ENCODE measurements at places on chromosomes 4 and X.

- DNase-seq = no peak
Measured at GRCh38 chr4:10806953-10807645, 122.5 kb upstream of the CLNK start.

- no peak for DNase-seq
Measured at GRCh38 chrX:12878536-12878935, 11.7 kb downstream of the TLR7 start.

- DNase-seq = no peak
Measured at GRCh38 chrX:72142094-72142793, 10.5 kb upstream of the RTL5 start.

DNA sequence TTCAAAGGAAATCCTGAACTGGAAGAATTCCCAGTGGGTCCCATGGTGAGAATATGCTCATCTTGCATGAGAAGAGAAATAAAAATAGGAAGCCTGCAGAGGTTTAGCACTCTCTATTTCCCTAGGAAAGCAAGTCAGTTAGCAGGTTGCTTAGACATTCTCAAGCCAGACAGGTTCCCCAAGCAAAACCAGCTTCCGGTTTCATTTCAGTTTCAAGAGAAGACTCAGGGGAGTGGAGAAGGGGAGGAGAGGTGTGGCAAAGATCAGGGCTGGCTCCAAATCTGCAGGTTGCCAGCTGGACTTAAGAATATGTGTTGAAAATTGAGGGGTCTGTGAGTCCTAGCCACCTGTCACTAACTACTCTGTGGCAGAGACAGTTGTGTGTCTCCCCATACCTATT is 107.5 kb downstream of the CLNK start:
- DNase-seq = no peak

DNA sequence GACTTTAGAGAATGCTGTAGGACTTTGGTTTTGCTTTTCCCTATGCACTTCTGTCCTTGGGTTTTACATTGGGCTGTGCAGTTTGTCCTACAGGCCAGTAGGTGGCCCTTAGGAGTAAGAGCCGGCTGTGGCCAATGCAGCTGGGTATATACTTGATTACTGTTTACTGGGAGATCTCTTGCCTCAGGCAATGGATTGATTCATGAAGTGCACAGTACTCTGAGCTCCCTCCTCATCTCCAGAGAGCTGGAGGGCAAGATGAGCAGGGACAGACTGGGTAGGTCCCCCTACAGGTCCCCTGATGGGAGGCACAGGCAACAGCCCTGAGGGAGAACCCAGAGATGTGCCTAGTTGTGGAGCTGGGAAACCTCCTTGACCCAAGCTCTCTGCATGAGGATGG is 103.8 kb upstream of the QRFPR start:
- DNase-seq = no peak

DNA sequence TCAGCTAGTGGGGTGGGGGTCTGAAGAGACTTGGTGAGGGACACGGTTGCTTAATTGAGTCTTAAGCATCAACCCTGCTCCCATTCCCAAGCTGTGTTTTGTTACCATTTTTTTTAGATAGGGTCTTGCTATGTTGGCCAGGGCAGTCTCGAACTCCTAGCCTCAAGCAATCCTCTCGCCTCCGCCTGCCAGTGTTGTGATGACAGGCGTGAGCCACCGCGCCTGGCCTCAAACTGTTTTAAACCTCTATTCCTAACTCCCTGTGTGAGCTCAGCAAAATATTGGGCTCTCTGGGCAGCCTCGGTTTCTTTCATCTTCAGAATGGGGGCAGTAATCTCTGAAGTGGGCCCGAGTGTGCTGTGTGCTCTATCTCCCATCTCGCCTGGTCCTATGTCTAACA is 26.3 kb upstream of the BCORL1 start:
- DNase-seq = no peak

GRCh38 chrX:19723427-19723826 is 164.0 kb downstream of the SH3KBP1 start:
- DNase-seq = no peak

DNA sequence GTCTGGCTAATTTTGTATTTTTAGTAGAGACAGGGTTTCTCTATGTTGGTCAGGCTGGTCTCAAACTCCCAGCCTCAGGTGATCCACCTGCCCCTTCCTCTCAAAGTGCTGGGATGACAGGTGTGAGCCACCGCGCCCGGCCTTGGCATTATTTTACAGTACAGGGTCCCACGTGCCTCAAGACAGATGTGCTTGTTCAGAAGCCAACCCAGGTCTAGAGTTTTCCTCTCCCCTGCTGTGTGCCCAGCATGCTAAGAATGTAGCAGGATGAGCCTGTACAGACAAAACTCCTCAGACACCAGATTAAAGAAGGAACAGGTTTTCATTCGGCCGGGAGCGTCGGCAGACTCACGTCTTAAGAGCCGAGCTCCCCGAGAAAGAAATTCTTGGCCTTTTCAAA is 42.2 kb downstream of the CRLF2 start:
- no peak for DNase-seq

GRCh38 chr4:18051281-18051680 is 29.7 kb upstream of the LCORL start:
- DNase-seq = no peak

GRCh38 chr4:13203101-13203500 is 281.0 kb downstream of the RAB28 start:
- no peak for DNase-seq

DNA sequence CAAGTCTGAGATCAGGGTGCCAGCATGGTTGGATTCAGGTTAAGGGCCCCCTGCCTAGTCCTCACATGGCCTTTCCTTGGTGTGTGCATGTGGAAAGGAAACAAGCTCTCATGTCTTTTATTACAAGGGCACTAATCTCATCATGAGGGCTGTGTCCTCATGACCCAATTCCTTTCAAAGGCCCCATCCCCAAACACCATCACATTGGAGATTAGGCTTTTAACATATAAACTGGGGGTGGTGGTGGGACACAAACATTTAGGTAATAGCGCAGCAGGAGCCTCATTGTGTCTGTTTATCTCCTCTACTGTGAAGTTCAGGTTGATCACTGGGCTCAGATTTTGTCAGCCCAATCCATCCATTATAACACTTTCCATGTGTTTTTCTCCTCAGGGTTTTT is 41.0 kb downstream of the BEX3 start:
- DNase-seq = no peak

DNA sequence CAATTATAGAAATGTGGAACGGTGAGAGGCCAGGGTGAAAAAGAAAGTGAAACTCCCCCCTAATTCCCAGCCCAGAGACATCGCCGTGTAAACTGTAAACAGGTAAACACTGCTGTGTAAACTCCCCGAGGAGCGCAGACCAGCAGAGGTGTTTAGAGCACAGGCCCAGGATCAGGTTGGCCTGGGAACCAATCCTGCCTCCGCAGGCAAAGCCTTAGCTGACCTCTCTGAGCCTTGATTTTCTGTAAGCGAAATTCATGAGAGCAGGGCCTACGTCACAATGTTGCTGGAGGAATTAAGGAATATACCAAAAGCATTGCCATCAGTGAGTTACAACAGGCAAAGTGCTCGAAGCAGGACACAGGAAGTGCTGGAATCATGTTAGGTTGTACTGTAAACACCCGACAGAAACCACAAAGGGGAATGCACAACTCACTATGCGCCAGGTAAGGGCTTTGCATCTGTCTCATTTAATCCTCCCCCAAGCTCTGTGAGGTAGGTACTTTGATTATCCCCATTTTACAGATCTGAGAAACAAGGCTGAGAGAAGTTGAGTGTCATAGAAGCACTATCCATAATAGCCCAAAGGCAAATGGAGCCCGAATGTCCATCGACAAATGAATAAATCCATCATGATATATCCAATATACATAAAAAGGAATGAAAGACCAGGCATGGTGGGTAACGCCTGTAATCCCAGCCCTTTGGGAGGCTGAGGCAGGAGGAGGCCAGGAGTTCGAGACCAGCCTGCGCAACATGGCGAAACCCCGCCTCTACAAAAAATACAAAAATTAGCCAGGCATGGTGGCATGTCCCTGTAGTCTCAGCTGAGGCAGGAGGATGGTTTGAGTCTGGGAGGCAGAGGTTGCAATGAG is 30.7 kb upstream of the KIAA0232 start:
- no peak for DNase-seq

GRCh38 chr4:6999172-7000086 is 43.7 kb upstream of the TADA2B start:
- DNase-seq = no peak

DNA sequence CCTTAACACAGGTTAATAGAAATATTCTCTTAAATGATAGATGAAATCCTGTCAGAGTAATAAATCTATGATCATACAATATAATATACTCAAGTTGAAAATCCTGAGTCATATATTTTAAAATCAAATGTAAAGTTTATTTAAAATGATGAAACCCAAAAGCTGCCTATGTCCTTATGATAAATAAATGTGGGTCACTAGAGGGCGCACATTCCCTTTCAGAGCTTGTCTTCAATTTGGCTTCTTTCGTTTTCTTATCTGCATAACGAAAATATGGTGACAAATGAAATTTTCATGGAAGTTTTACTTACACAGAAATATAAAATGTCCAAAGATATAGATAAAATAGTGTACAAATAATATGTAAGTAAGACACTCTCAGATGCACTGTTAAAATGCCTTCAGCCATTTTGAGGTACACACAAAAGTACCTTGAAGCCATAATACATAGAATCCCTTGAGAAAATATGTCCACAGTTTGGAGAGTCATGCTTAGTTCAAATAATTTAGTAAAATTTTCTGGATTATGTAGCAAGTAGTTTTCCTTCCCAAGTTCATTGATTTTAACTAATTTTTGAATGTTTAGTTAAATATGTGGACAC is 680.4 kb downstream of the DMD start:
- no peak for DNase-seq

GRCh38 chrX:94400488-94400887 is 726.5 kb downstream of the FAM133A start:
- no peak for DNase-seq

- DNase-seq = no peak
Measured at GRCh38 chr4:108036213-108036612, 46.5 kb downstream of the HADH start.

DNA sequence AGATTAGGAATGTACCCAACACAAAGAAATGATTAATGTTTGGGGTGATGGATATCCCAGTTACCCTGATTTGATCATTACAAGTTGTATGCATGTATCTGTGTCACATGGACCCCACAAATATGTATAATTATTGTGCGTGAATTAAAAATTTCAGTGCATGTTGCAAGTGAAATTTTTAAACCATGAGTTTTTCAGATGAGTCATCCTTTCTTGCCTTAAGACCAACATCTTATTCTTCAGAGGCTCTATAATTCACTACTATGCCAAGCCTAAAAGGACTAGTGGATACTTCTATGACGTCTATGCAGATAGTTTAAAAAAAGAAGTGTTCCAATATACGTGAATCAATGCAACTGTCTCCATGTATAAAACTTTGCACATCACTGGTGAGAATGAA is 113.0 kb upstream of the SH3RF1 start:
- DNase-seq = no peak

DNA sequence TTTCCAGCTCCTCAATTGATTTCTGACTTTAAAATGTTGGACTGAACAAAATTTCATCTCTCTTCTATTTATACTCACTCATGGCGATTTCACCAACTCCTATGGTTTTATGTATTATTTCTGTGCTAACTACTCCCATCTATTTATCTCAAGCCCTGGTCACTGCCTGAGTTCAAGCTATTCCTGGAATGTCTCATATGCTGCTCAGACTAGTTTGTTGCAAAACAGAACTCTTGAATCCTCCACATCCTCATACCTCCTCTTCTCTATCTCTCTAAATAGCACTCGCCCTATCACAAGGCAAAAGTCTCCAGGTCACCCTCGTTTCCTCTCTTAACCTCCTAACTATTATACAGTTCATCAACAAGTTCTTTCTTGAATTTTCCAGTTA is 19.0 kb upstream of the DDX60 start:
- DNase-seq = no peak

DNA sequence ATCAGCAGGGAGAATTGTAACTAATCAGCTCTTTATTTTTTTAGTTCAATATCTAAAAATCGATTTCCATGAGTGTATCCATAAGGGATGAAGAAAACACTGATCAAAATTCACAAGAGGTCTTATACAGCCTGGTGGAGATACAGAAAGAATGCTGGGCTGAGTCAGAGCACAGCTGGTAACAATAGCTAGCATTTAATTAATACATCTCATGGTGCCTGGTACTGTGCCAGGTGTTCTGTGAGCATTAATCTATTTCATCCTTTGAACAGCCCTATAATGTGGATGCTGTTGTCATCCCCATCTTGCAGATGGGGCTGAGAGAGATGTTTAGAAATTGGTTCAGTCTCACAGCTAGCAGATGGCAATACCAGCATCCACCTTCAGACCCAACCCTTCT is 250.9 kb upstream of the RPS6KA3 start:
- no peak for DNase-seq

DNA sequence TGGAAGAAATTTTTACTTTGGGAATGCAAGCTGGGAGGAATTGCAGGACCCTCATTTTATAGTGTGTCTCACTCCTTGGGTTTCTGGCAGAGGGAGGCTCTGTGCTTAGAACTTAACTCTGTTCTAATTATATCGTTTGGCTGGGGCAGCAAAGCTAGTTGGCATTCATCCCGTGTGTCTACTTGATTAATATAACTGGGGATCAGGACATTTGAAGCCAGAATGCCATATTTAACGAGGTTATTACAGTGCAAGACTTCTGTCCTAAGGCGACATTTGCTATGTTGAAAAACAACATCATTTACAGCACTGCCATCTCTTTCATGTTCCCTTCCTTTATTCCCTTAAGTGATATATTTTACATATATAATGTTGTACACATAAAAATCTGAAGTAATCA is 179.1 kb upstream of the TBC1D9 start:
- no peak for DNase-seq

- no peak for DNase-seq
Measured at GRCh38 chr4:54173281-54173912, 55.7 kb upstream of the PDGFRA start.

- DNase-seq = no peak
Measured at GRCh38 chr4:79044141-79044659, 105.0 kb upstream of the PAQR3 start.

- DNase-seq = no peak
Measured at GRCh38 chr4:67694662-67695061, 6.3 kb downstream of the UBA6 start.

GRCh38 chr4:7017446-7018048 is 25.6 kb upstream of the TADA2B start:
- DNase-seq = no peak

- DNase-seq = no peak
Measured at GRCh38 chrX:155747520-155747919, 133.6 kb upstream of the VAMP7 start.

DNA sequence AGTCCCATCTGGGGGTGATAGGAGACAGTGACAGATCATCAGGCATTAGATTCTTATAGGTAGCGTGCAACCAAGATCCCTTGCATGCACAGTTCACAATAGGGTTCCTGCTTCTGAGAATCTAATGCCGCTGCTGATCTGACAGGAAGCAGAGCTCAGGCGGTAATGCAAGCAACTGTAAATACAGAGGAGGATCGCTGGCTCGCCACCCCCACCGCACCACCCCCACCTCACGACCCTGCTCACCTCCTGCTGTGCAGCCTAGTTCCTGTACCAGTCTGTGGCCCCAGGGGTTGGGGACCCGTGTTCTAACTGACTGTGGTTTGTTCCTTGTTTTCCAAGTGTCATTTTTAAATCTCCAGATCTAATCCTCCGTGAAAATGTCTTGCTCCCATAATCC is 89.0 kb upstream of the MAPK10 start:
- DNase-seq = no peak

All from stimulated activated CD8-positive, alpha-beta memory T cell treated with anti-CD3 and anti-CD28 coated beads, Interleukin-7, amount 100 ng/mL, for 1 hour (primary cell).